Hematopoietic multipotent progenitor cell treated with erythropoietin and hydrocortisone succinate and interleukin-3 and kit ligand, for 15 days (in vitro differentiated cells): ENCODE measurements at places on chromosomes 3 and 15.

DNA sequence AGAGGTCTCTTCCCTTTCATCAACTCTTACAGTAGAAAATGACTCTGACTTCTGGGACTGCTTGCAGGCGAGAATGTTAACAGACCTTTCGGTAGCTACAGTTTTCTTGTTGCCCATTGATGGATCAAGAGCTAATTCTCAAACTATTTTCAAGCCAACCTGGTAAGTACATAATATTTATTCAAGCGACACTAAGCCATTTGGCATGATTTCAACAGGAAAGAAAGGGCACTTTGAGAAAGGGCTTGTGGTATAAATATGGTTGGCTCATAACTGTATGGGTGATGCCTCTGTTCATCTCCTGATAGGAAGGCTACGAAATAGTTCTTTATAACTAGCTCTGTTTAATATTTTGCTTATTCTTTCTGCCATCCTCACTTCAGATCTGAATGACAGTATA is 196.2 kb upstream of the CNTN4 start:
- DNase-seq, result no peak

DNA sequence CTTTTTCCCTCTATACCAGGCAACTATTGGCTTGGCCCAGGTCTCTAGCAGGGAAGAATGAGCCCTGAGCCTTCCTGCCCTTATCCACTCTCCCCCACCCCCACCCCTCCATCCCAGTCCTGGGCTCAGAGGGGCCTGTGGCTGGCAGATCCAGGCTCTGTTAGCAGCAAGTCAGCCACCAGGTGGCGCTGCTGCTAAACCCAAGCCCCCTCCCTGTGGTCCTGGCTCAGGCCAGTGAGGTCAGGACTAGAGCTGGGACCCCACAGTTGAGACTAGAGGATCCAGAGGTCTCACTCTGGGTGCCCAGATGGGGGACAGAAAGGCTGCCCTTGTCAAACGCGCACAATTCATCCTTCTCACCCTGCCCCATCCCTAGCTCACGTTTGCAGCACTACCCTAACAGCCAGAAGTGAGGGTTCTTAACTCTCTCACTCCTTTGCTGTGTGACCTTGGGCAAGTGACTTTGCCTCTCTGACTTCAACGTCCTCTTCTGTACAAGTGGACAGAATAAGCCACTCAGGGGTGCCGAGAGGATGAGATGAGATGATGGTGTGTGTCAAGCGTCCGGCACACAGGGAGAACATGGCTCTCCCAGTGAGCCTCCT is 46.8 kb upstream of the SLC6A1 start:
- peak; percentile 50 for DNase-seq

DNA sequence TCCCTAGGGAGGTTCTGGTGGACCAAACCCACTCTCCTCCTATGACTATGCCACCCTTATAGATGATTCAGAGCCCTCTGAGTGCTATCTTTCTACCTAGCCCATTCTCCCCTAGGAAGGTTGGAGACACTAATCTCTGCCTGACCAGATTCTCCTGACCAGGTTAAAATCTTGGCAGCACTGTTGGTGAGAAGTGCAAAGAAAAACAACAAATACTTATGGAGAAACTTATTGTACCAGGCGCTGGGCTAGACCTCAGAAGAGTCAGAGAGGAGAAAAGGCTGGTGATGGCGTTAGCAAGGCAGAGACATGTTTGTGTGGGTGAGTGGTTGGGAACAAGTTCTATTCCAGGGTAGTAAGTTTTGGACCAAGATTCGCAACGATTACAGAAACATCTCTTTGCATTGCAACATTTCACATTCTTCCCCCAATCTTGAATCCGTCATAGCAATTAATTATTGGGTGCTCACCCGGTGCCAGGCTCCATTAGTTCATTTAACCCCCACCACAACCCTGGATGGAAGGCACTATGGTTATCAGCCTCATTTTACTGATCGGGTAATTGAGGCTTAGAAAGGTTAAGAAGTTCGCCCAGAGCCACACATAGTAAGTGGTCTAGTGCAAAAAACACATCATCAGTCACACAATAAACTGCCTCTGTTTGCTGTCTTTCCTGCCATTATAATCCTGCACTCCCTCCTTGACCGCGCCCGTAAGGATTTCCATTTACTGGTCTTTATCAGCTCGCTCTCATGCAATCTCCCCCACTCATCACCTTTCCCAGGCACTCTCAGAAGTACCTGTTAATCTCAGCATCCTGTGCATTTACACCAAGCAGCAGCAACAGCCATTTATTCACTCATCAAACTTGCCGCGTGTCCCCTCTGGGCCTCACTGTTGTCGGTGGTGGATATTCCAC is 655 bp upstream of the TSPAN3 start:
- no peak for DNase-seq

DNA sequence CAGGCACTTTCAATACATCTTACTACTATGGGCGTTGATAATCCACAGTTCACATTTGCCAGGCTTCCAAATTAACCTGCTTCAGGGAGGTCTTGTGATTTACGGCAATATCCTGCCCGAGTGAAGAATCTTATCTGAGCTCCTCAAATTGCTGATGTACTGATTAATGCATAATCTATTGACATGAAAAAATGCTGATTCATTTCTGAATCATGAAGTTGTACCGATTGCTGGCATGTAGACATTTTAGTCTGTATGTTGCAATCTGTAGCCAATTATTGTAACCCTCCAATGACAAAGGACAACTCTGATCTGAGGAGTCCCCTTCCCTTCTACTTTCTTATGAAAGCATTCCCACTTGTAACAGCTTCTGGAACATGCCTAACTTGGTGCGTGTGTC is 97.2 kb downstream of the SEC22A start:
- DNase-seq, result no peak

DNA sequence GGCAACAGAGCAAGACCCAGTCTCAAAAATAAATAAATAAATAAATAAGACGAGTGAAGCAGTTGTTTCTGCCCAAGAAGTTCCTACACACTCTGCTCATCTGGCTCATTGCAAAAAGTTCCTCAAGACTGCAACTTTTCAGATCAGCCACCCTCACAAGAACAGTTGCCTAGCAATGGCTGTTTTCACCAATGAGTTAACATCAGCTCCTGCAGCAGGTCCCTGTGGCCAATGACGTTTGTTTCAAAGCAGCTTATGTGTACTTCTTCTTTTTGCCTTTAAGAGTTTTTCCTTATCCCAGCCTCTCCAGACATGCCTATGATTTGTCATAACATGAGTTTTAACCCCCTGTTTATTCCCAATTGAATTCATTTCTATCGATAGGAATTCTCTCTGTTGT is 118.4 kb upstream of the SPRED1 start:
- no peak for DNase-seq
